IMR-90 (cell line): ENCODE measurements at places on chromosomes 16 and 17. TPM values are rescaled to one million over a fixed set of nuclear protein-coding genes. Genes with fewer than 3 reads are reported as not detected.

DNA sequence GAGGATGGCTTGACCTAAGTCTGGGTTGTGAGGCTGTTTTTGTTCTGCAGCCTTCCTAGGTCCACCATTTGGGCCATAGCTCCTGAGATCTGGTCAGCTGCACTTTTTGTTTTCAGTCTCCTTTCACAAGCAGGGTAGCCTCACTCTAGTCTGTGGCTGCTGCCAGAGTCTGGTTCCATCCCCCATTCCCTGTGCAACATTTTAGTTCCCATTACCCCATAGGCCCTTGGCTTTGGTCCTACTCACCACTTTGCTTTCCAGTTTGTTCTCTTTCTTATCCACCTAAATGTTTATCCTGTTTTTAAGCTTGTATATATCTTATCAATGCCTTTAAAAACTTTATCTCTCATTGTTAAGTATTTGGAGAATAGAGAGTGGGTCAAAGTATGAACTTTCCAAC, 6.5 kb upstream of the XYLT2 start:
- DNase-seq = no peak

GRCh38 chr16:79170555-79171246, 429.8 kb downstream of the MAF start:
- no peak for DNase-seq

TEKT1 gene
- total RNA-seq = not detected in 2 replicates

DHX40 gene
- total RNA-seq = 44.4 and 54.2 TPM in 2 replicates

GRCh38 chr16:84545114-84545737, 40.8 kb upstream of the MEAK7 start:
- no peak for DNase-seq

ZG16 gene
- not detected in 2 replicates for total RNA-seq

DNA sequence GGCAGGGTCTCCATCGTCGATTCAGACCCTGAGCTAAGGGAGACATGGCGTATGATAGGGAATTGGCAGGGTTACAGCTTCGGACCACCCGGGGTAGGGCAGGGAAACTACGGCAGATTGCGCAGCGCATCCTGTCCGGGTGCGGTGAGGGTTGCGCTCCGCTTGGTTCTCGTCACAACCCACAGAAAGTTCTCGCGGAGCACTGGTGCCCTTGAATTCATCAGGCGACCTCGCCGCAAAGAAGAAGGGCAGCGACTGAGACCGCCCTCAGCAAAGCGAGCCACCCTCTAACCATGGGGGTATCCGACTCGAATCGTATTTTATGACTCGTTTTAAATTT, 1.2 kb downstream of the HS3ST3B1 start:
- peak; percentile 48 for DNase-seq

CES1 gene
- total RNA-seq = not detected in 2 replicates

ARL5C gene
- not detected in 2 replicates for total RNA-seq

CFDP1 gene
- 15.6 and 32.5 TPM in 2 replicates for total RNA-seq

GRCh38 chr16:48354877-48355855, 30.0 kb downstream of the SIAH1 start:
- no peak for DNase-seq

CLEC18C gene
- total RNA-seq = not detected in 2 replicates

GRCh38 chr17:20224379-20224778, 215.2 kb downstream of the SPECC1 start:
- DNase-seq = no peak
